Hindlimb muscle (tissue), 1 donor: ENCODE measurements at places on chromosomes 11 and 22.

GRCh38 chr22:44483878-44484277, 14.2 kb downstream of the RTL6 start:
- DNase-seq: no peak

DNA sequence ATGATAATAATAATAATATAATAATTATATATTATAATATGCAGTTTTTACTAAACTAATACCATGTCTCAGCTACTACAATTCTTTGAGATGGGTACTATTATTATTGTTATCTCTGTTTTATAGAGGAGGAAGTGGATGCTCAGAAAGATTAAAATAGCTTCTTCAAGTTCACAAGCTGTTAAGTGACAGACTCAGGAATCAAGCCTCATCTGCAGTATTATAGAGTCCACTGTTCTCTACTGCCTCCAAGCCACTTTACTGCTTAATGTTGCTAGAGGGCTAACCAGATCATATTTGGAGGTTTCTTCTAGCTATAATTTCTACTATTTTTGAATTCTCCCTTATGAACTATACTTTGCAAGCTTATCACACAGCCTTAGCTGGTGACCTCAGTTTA, 62.7 kb downstream of the CSTPP1 start:
- no peak for DNase-seq

- DNase-seq: peak; percentile 78
These were observed 10.7 kb upstream of the DSCAML1 start for GRCh38 chr11:117807482-117808327.

DNA sequence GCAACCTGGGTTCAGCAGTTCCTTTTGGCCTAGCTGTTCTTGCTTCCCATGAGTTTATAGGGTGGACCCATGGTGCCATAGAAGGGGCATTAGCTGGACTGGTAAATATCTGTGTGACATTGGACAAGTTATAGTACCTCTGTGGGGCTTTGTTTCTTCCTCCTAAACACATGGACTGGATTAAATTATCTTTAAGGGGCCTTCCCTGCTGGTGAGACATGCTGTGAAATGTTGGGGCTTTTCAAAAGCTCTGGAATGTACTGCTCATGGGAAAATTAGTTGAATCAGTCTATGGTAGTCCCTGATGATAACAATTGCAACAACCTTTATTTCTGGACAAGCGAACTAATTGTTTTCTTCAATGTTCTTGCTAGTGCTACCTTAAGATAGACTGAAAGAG, 276.2 kb downstream of the BLID start:
- no peak for DNase-seq

GRCh38 chr11:134711588-134711987, 299.5 kb upstream of the B3GAT1 start:
- no peak for DNase-seq

DNA sequence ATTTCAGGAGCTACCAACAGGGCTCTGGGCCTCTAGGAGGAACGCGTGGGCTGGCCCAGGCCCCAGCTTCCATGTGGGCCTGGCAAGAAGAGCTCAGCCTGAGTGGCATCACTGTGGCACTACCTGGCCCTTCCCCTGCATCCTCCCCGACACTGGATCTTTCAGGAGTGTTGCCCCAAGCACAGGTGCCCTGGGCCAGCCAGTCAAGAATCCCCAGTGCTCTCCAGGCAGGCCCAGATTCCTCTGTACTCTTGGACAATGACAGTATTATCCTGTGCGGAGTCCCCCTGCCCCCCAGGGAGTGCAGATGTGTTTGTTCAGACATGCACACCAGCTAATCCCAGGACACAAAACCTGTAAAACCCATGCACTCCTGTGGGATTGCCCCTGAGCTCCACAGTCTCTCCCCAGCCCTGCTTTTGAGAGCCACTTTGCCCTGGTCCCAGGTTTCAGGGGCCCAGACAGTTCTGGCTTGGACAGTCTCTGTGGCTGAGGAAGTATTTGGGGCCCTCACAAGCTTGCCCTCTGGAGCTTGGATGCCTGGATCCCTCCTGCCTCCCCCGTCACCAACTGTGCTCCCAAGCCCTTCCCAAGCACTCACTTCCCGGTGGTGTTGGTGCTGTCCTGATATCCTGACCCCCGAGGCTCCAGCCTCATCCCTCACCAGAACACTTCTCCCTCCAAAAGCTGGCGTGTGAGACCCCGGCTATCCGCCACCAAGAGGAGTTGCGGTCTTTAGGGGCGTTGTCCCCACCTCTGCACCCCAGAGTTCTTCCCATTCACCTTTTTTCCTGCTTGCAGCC, 39.9 kb downstream of the KCNC1 start:
- DNase-seq: no peak

- no peak for DNase-seq
These were observed 87.7 kb upstream of the ANO3 start for GRCh38 chr11:26244207-26244606.

- DNase-seq: no peak
These were observed 326.6 kb upstream of the PITPNB start for GRCh38 chr22:28245579-28246224.

GRCh38 chr22:30005213-30005857, 74.9 kb upstream of the HORMAD2 start:
- peak; percentile 76 for DNase-seq

DNA sequence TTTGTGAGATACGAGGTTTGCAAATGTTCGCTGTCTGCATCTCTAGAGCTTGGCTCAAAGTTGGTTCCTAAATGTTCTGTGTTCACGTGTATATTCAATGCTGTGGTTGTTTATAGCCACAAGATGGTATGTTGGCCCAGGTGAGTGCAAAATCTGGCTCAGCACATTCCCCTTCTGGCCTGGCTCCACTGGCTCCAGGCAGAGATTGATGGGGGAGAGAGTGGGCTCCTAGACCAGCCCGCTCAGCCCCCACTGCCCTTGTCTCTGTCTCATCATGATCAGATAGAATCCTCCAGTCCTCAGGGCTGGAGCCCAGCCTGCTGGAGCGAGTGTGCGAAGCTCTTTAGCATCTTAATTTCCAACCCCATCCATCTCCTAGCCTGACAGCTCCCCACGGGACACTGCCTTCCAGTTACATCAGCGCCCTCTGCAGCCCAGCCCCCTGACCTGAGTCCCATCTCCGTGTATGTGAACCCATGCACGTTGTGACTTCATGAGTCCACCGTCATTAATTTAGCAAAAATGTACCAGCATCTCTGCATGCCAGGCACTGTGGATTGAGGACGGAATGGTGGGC, 2.0 kb downstream of the P2RX3 start:
- no peak for DNase-seq
